Activated CD8-positive, alpha-beta T cell treated with anti-CD3 and anti-CD28 coated beads for 36 hours (primary cell): ENCODE measurements at places on chromosomes 3 and 15. TPM values are rescaled to one million over a fixed set of nuclear protein-coding genes. Genes with fewer than 3 reads are reported as not detected.
A peak's percentile ranks its signal among the peaks of the same experiment; 100 is the strongest.

GRCh38 chr3:13598926-13599886 lies 50.3 kb downstream of the FBLN2 start:
- H3K36me3 ChIP-seq, result no peaks in the 10 kb centered on the region
- no peak overlapping the region for H3K27ac ChIP-seq
- no peak for DNase-seq
- H3K27me3 ChIP-seq, result no peaks in the 10 kb centered on the region
- no peak overlapping the region for H3K4me3 ChIP-seq

GRCh38 chr3:126658584-126658983 lies 3.7 kb upstream of the TXNRD3 start:
- H3K27ac ChIP-seq, result no peak overlapping the region
- no peak for DNase-seq
- peaks cover 2% of the 10 kb centered on the region for H3K4me1 ChIP-seq
- peaks cover 2% of the 10 kb centered on the region for H3K27me3 ChIP-seq

GRCh38 chr15:82549199-82549665 lies 9.0 kb upstream of the RPS17 start:
- no peak overlapping the region for H3K4me3 ChIP-seq
- peaks cover 5% of the 10 kb centered on the region for H3K4me1 ChIP-seq
- no peaks in the 10 kb centered on the region for H3K36me3 ChIP-seq
- DNase-seq, result no peak
- no peak overlapping the region for H3K27ac ChIP-seq

GRCh38 chr3:155232605-155233004 lies 60.9 kb downstream of the STRIT1 start:
- no peaks in the 10 kb centered on the region for H3K36me3 ChIP-seq
- H3K4me1 ChIP-seq, result no peaks in the 10 kb centered on the region
- no peak overlapping the region for H3K4me3 ChIP-seq
- DNase-seq, result no peak
- no peak overlapping the region for H3K27ac ChIP-seq
- H3K27me3 ChIP-seq, result no peaks in the 10 kb centered on the region

- no peaks in the 10 kb centered on the region for H3K27me3 ChIP-seq
- DNase-seq, result peak; percentile 92
- H3K36me3 ChIP-seq, result peaks cover 22% of the 10 kb centered on the region
- peak within 1 kb of the TSS; percentile 95 for H3K27ac ChIP-seq
Observed at GRCh38 chr3:48989796-48990635, at the start of gene P4HTM. TSS of gene P4HTM (plus strand) at chr3:48990241. CDS start at chr3:48990257, 16 bp downstream.

GRCh38 chr3:153783106-153783505 lies 338.1 kb upstream of the ARHGEF26 start:
- no peak overlapping the region for H3K27ac ChIP-seq
- H3K4me1 ChIP-seq, result no peaks in the 10 kb centered on the region
- H3K27me3 ChIP-seq, result peaks cover 7% of the 10 kb centered on the region
- DNase-seq, result no peak
- no peak overlapping the region for H3K4me3 ChIP-seq
- H3K36me3 ChIP-seq, result no peaks in the 10 kb centered on the region

- H3K36me3 ChIP-seq, result peaks cover 4% of the 10 kb centered on the region
- no peak overlapping the region for H3K27ac ChIP-seq
- DNase-seq, result no peak
- peaks cover 2% of the 10 kb centered on the region for H3K27me3 ChIP-seq
- H3K4me1 ChIP-seq, result peaks cover 9% of the 10 kb centered on the region
- H3K4me3 ChIP-seq, result no peak overlapping the region
Observed at GRCh38 chr15:80701676-80702311, 6.7 kb downstream of the ABHD17C start.

GRCh38 chr3:174253940-174254339 lies 605.2 kb upstream of the NAALADL2 start:
- H3K36me3 ChIP-seq, result no peaks in the 10 kb centered on the region
- no peaks in the 10 kb centered on the region for H3K4me1 ChIP-seq
- no peak overlapping the region for H3K27ac ChIP-seq

GRCh38 chr15:88779944-88780343 lies 23.3 kb upstream of the ACAN start:
- H3K27ac ChIP-seq, result no peak overlapping the region
- H3K4me3 ChIP-seq, result no peak overlapping the region
- DNase-seq, result no peak
- H3K4me1 ChIP-seq, result no peaks in the 10 kb centered on the region
- H3K27me3 ChIP-seq, result peaks cover 11% of the 10 kb centered on the region

DNA sequence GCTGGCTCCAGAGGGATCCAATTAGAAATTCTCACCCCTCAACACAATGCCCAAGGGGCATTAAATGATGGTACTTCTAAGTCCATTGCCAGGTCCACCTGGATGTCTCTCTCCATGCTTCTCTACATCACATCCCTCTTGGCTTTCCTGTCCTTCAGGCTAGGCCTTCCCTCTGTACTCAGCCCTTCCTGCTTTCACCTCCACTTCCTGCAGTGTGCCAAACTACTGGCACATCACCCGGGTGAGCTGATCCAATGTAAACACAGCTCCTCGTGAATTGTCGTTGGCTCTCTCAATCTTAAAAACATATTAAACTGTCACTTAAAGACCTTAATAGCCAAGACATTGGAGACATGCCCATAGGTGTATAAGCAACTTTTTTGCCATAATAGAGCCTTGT lies 4.0 kb downstream of the LMCD1 start:
- H3K36me3 ChIP-seq, result no peaks in the 10 kb centered on the region
- no peak overlapping the region for H3K27ac ChIP-seq
- H3K4me1 ChIP-seq, result peaks cover 10% of the 10 kb centered on the region

- H3K27ac ChIP-seq, result no peak overlapping the region
- no peaks in the 10 kb centered on the region for H3K36me3 ChIP-seq
- no peaks in the 10 kb centered on the region for H3K4me1 ChIP-seq
- no peak for DNase-seq
Observed at GRCh38 chr15:37801529-37801928, 132.9 kb upstream of the TMCO5A start.

GRCh38 chr3:43766672-43767465 lies 76.1 kb downstream of the ABHD5 start:
- H3K36me3 ChIP-seq, result no peaks in the 10 kb centered on the region
- peaks cover 24% of the 10 kb centered on the region for H3K4me1 ChIP-seq
- no peak overlapping the region for H3K27ac ChIP-seq
- no peak for DNase-seq
- H3K4me3 ChIP-seq, result no peak overlapping the region

GRCh38 chr3:52430416-52430810 lies 14.5 kb downstream of the SEMA3G start:
- no peaks in the 10 kb centered on the region for H3K36me3 ChIP-seq
- H3K27ac ChIP-seq, result no peak overlapping the region
- no peaks in the 10 kb centered on the region for H3K27me3 ChIP-seq
- H3K4me1 ChIP-seq, result no peaks in the 10 kb centered on the region

GRCh38 chr3:38203690-38204089 lies 38.4 kb downstream of the OXSR1 start:
- H3K4me1 ChIP-seq, result peaks cover 38% of the 10 kb centered on the region
- peaks cover 41% of the 10 kb centered on the region for H3K36me3 ChIP-seq
- no peak overlapping the region for H3K4me3 ChIP-seq
- H3K27ac ChIP-seq, result no peak overlapping the region
- DNase-seq, result no peak
- no peaks in the 10 kb centered on the region for H3K27me3 ChIP-seq

- H3K4me3 ChIP-seq, result no peak overlapping the region
- DNase-seq, result no peak
- no peak overlapping the region for H3K27ac ChIP-seq
- peaks cover 43% of the 10 kb centered on the region for H3K4me1 ChIP-seq
Observed at GRCh38 chr3:157093096-157093495, 66.9 kb downstream of the CCNL1 start.

DNA sequence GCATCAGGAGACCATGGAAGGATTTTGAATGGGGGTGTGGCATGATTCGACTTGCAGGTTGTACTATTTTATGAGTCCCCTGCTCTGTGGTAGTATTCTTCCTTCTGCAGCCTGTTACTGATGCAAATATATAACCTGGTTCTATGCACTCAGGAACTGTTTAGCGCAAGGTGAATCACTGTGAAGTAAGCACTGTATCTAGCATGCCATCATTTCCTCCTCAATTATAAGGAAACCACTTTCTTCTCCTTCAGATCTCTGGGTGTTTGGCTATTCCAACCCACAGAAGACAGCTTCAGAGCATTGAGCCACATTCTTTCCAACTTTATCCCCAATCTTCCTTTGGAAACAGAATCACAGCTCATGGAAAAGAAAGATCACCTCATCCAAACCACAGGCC lies 176.7 kb downstream of the DIPK2A start:
- H3K27me3 ChIP-seq, result peaks cover 5% of the 10 kb centered on the region
- H3K27ac ChIP-seq, result no peak overlapping the region
- H3K4me3 ChIP-seq, result no peak overlapping the region
- no peak for DNase-seq
- H3K36me3 ChIP-seq, result no peaks in the 10 kb centered on the region

DNA sequence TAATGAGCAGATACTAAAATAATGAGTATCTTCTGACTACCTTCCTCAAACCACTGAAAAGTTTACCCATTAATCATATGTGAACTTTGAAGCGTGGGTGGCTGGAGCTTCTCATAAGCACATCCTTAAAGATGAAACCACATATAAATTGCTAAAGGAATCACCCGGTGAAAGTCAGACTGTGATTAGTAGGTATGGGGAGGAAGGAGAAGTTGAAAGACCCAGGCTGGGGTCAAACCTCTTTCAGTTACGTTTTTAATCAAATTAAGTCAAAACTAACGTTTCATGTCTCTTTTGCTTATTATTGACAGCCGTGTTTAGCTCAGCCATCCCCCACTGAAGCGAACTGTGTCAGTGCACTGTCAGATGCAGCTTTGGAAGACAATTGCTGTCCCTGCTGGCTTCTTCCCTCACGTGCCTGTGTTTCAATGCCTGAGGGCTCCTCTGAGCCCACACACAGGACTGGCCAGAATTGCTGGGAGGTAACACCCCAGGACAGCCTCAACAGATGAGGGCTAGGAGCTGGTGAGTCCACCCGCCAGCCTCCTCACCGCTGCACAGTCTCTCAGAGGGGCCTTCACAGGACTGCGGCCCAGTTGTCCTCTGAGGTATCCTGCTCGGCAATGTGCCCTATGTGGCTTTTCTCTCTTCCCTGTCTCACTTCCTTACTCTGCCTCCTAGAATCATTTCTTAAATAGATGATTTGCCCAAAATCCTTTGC lies 29.3 kb upstream of the SH3BP5 start:
- peaks cover 6% of the 10 kb centered on the region for H3K27me3 ChIP-seq
- no peak overlapping the region for H3K27ac ChIP-seq
- no peaks in the 10 kb centered on the region for H3K36me3 ChIP-seq
- H3K4me1 ChIP-seq, result peaks cover 32% of the 10 kb centered on the region
- H3K4me3 ChIP-seq, result no peak overlapping the region

GRCh38 chr3:69848113-69848512 lies 108.8 kb downstream of the MITF start:
- H3K27ac ChIP-seq, result no peak overlapping the region
- H3K4me1 ChIP-seq, result no peaks in the 10 kb centered on the region
- no peak overlapping the region for H3K4me3 ChIP-seq

- peaks cover 34% of the 10 kb centered on the region for H3K27me3 ChIP-seq
- no peak overlapping the region for H3K27ac ChIP-seq
- peak overlapping the region; percentile 57 for H3K4me3 ChIP-seq
- peaks cover 25% of the 10 kb centered on the region for H3K4me1 ChIP-seq
- DNase-seq, result peak; percentile 45
Observed at GRCh38 chr3:184259878-184260723, 1.3 kb downstream of the CAMK2N2 start.

- H3K27me3 ChIP-seq, result no peaks in the 10 kb centered on the region
- peak overlapping the region; percentile 90 for H3K4me3 ChIP-seq
- no peak for DNase-seq
- peaks cover 29% of the 10 kb centered on the region for H3K4me1 ChIP-seq
- H3K36me3 ChIP-seq, result peaks cover 21% of the 10 kb centered on the region
Observed at GRCh38 chr3:43285644-43286043, 696 bp upstream of the SNRK start.

DNA sequence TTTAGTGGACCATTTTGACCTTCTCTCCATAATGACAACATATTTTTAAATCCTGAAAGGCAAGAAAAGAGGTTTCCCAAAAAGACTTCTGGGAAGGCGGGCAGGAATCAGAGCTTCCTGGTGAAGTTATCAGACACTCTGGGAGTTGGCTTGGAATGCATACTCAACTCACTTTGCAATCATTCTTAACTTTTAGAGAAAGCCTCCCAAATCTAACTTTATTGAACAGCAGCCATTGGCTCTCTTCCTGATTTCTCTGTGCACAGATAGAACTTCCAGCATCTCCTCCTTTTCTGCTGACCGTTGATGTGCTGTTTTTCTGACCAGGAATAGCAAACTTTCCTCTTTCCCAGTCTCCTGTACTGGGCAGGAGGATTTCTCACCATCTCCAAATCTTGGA lies 44.6 kb downstream of the PLCL2 start:
- H3K4me1 ChIP-seq, result peaks cover 72% of the 10 kb centered on the region
- H3K27me3 ChIP-seq, result no peaks in the 10 kb centered on the region
- H3K4me3 ChIP-seq, result no peak overlapping the region

DNA sequence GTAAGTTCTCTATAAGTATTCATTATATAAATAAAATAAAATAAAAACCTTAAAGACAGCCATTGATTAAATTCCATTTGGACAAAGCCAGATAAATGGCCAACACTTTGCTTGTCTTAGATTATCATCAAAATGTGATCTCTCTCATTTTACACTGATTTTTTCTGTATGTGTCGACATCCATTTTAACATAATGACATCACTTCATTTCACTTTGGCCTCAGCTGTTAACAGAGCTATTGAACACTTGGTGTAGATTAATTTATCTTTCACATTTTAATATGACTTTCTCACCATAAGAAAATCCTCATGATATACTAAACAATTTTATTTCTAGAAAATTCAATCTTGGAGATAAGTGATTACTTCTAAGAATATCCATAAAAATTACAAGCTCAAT lies 198.1 kb downstream of the MECOM start:
- no peak for DNase-seq
- no peaks in the 10 kb centered on the region for H3K36me3 ChIP-seq
- no peaks in the 10 kb centered on the region for H3K4me1 ChIP-seq

GRCh38 chr3:25427942-25428788 lies at the start of gene RARB:
TSS of gene RARB (plus strand) at chr3:25428263. CDS start at chr3:25428732, 469 bp downstream.
- DNase-seq, result peak; percentile 5
- no peak within 1 kb of the TSS for H3K27ac ChIP-seq
- H3K36me3 ChIP-seq, result no peaks in the 10 kb centered on the region
- H3K4me1 ChIP-seq, result peaks cover 5% of the 10 kb centered on the region
- peak within 1 kb of the TSS; percentile 6 for H3K4me3 ChIP-seq
- H3K27me3 ChIP-seq, result peaks cover 42% of the 10 kb centered on the region

ANKRD63 gene
- total RNA-seq, result not detected

FILIP1L gene
- 0.11 TPM for total RNA-seq

WDR73 gene
- 12.4 TPM for total RNA-seq

C3orf22 gene
- total RNA-seq, result not detected

LRRC58 gene
- total RNA-seq, result 30.7 TPM

EPHA6 gene
- not detected for total RNA-seq

PLSCR5 gene
- total RNA-seq, result not detected

AMOTL2 gene
- total RNA-seq, result not detected

ALPK3 gene
- total RNA-seq, result 0.04 TPM

RARB gene
- not detected for total RNA-seq

CLDN18 gene
- not detected for total RNA-seq
